ENCODE measurements at places on chromosomes 16 and 17.

DNA sequence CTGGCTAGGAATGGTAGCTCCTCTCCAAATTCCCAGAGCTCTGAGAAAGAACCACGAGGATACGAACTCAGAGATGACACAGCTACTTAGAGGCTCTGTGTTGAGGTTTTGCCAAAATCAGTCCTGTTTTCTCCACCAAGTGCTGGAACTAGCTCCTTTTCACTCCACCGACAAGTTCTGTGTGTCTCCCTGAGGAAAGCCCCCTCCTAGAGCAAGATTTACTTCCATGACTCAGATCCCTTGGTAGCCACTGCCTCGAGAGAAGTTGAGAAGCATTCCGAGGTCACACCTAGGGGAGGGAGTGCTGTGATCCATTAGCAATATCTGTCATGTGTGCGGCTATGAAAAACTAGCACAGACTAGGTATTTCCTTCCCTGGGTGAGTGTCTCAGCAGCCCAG is 30.6 kb downstream of the IL21R start:
- no peak for DNase-seq

- DNase-seq, result no peak
Measured at GRCh38 chr16:47567321-47567720, 106.2 kb downstream of the PHKB start.

- DNase-seq, result no peak
Measured at GRCh38 chr16:3530371-3530914, 29.6 kb downstream of the CLUAP1 start.

DNA sequence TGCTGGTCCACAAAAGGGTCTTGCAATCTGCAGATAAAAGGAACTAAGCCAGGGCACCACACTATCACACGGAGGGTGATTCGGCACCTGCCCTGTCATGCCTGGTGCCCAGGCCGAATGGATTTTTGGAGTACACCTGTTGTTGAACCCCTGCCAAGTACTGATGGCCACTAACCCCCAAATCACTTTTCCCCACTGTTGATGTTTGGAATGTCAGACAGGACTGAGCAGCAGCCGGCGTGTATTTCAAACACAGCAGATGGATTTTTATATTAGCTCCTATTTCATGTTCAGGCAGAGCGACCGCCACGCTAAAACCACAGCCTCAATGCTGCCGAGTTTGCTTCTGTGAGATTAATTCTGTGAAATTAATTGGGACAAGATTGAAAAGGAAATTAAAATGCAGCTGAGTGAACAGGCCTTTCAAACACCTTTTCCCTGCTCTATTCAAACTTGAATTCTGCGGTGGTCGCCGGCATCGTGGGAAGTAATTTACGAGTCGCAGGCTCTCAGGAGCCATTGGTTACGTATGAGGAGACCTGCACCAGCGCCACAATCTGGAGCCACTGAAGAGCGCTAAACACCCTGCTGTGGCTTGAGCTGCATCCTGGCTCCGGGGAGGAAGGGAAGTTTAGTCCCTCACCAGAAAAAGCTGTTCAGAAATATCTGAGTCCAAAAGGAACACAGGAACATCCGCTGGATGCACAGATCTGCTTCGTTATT is 48.5 kb downstream of the SNX11 start:
- DNase-seq, result no peak

DNA sequence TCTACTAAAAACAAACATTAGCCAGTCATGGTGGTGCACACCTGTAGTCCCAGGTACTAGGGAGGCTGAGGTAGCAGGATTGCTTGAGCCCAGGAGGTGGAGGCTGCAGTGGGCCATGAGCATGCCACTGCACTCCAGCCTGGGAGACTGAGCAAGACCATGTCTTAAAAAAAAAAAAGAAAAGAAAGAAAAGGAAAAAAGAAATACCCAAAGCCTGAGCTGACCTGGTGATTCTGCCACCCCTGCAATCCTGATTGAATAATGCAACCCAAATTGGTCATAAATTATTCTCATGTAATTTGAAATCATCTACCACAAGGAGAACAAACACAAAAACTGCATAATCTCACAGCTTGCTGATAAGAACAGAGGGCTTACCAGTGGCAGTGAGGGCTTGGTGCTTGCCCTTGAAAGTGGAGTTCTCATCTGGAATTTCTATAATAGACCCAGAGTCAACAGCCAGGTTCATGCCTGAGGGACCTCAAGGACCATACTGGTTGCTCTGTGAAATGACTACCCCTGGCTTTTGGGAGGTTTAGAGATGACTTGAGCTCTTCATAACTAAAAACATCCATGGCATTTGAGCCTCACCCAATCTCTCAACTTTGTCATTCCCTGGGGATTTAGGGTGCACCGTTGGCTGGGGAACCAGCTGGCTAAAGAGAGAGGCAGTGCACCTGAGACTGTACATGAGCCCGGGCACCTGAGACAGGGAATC is 35.4 kb upstream of the TMC5 start:
- no peak for DNase-seq

- DNase-seq, result no peak
Measured at GRCh38 chr17:17422641-17423040, 54.2 kb upstream of the MED9 start.

- DNase-seq, result no peak
Measured at GRCh38 chr16:35215287-35215686, 1755.9 kb downstream of the TP53TG3F start.

DNA sequence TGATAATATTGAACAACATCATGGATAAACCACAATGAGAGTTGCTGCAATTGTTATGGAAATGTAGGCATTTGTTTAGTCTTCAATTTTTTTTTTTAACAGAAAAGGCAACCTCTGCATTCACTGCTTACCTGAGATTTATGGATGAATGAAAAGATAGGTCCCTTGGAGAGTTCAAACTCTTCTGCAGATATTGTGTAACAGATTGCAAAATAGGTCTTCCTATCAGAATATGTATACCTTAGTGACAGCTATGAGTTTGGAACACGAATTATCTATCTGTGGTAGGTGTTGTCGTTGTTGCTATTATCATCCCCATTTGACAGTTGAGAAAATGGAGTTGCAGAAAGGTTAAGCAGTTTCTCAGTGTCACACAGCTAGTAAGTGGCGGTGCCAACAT is 1.2 kb upstream of the KCNJ16 start:
- no peak for DNase-seq

- DNase-seq, result no peak
Measured at GRCh38 chr16:84583995-84584394, 33.9 kb downstream of the COTL1 start.

- DNase-seq, result peak; percentile 85
Measured at GRCh38 chr17:40803617-40804082, 3.9 kb upstream of the KRT28 start.

DNA sequence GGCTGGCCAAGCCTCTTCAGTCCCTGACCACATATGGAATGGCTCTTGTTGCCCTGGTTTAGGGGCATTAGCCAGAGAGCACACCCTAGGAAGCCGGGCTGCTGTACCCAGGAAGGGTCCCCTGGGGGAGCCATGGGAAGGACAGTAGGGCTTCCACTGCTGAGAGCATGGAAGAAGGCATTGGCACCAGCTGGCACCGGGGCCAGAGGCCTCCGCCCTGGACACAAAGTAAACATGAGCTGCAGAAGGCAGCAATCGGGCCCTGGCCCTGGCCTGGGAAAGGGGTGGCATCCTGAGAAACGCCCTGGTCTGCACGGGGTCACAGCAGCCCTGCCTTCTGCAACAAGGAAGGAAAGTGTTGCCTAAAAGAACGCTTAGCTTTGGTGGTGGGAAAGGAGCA is 49.4 kb downstream of the VAC14 start:
- DNase-seq, result no peak

DNA sequence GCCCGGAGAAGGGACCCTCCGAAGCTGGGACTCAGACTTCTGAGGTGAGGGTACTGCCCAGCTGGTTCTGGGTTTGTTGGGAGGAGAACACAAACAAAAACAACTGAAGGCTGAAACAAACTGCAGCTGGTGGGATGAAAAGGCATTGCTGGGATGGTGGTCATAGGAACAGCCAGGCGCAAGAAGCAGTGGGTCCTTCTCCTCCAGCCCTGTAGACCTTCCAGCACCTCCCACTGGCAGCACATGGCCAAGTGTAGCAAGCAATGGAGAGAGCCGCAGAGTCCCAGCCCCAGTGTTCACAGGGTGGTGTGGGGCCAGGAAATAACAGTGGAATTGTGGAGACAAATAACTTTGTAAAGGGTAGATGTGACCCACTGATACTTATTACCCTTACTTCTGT is 48.7 kb upstream of the FOXJ1 start:
- DNase-seq, result no peak

- DNase-seq, result no peak
Measured at GRCh38 chr16:24218299-24218698, 37.8 kb upstream of the CACNG3 start.

DNA sequence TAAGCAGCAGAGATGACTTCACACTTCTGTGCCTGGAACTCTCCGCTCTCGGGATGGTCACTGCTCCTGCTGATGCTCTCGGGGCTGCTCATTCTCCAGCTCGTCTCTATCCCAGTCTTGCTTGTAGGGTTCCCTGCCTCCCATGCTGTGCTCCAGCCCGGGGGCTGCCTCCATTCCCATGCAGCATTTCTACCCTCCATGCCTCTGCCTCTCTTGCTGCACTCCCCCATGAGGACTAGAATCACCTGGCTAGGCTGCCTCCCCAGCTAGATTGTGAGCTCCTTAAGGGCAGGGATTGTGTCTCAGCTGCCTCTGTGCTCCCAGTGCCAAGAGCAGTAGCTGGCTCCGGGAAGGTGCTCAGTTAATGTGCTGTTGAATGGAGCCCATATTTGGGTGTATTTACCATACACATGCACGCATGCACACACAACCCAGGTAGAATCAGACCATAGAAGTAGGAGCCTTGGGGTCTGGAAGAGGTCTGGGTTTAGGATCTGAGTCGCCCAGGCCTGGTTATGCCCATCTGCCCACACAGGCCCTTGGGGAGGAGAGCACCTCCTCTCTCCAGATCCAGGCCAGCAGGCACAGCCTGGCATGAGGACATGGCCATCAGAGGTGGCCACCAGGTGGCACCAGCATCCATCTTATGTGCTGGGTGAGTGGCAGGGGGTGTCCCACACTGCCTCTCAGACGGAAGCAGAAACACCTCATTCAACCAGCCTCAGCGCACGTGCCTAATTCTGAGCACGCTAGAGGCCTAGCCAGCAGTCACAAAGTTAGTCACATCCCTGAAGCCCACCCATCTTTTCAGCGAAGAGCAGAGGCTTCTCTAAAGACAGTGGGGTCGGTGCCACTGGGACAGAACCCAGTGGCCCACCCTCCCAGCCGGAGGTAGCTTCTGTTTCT is 9.3 kb downstream of the GIT1 start:
- DNase-seq, result peak; percentile 93

DNA sequence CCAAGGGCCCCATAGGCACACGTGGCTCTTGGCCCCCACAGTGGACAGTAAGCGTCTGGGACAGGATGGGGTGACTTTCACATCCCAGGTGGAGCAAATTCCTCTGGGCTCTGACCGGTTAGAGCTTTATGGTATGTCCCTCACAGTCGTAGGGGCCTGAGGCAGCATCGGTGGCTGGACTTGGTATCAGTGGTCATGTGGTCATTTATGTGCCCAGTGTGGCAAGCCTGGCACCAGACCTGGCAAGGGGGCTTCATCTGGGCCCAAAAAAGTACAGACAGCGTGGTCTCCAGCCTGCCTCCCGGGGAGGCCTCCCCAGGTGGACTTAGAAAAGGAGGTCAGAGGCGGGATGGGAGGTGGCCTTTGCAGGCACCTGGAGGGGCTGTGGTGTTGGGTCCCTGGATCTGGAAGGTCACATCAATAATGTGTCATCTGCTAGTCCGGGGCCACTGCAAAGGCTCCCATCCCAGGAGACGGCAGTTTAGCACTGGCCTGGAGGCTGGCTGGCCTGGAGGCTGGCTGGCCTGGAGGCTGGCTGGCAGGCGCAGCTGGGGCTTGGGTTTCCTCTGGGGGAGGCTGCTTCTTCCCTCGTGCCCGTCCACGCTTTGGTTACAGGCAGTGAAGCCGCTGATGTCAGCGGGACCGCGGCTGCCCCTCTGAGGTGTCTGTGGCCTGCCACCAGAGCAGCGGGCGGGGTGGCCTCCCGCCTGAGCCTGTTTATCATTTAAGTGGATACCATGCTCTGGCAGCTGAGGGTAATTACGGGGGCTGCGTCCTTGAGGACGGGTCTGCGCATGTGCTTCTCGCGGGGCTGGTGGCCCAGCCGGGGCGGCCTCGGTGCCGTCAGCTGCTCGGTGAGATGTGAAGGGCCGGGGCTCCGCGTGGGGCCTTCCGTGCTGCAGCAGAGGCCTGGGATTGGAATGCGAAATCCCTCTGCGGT is 20.7 kb upstream of the CBX4 start:
- no peak for DNase-seq

GRCh38 chr17:37815536-37815935 is 70.7 kb upstream of the HNF1B start:
- DNase-seq, result peak; percentile 21

DNA sequence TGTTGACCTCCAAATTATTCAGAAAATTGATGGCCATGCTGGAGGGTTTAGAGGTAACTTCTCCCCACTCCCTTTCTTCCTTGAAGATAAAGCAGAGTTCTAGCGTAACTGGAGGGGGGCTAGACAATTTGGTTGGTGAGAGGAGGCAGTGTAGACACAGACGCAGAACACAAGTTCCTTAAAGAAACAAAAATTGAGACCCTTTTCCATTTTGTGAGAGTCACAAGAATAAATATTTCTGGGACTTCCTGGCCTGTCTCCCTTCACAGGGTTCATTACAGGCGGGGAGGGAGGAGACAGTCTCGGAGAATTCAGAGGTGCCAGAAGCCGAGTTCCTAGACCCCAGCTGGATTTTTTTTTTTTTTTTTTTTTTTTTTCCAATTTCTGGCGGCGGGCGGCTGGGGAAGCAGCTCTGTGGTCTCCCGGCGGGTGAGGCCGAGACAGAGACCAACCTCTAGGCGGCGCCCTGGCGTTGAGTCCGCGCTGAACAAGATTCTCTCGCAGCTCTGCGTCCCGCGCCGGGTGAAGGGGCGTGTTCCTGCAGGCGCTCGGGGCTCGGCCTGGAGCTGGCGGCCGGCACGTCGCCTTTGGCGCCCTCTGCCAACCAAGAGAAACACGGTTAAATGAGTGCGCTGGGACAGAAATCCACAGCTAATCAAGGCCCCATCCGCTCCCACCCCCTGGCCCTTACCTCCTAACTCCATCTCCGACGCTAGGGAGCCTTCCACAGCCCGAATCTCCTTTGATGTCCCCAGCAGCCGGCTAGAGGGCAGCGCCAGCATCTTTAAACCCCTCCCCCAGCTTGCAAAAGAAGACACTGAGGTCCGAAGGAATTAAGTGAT is 10.2 kb upstream of the HOXB9 start:
- peak; percentile 61 for DNase-seq

GRCh38 chr17:48213797-48214196 is 106.2 kb downstream of the SNX11 start:
- no peak for DNase-seq

- DNase-seq, result peak; percentile 20
Measured at GRCh38 chr16:70808371-70808770, 7.4 kb upstream of the VAC14 start.

- peak; percentile 34 for DNase-seq
Measured at GRCh38 chr17:74758848-74759168, 10.4 kb downstream of the NHERF1 start.
